ENCODE measurements at places on chromosomes 7 and 10.

DNA sequence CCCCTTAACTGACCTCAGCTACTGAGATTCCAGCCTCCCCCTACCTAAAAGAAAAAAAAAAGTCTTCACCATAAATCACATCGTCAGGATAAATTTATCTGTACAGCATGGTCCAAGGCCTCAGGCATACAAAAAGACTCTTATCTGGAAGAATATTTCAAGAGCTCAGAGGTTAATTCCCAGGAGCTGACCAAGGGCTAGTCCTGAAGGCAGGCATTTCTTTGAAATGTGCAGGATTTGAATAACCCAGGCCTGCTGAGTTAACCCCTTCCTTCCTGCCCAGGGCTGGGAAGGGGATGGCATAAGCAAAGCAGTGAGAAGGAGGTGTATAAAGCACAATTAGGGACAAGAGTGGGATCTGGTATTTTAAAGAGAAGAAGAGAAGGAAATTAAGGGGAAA, 111.2 kb downstream of the RNLS start:
- DNase-seq, result no peak

GRCh38 chr7:40709062-40709964, 574.5 kb downstream of the SUGCT start:
- DNase-seq, result no peak

DNA sequence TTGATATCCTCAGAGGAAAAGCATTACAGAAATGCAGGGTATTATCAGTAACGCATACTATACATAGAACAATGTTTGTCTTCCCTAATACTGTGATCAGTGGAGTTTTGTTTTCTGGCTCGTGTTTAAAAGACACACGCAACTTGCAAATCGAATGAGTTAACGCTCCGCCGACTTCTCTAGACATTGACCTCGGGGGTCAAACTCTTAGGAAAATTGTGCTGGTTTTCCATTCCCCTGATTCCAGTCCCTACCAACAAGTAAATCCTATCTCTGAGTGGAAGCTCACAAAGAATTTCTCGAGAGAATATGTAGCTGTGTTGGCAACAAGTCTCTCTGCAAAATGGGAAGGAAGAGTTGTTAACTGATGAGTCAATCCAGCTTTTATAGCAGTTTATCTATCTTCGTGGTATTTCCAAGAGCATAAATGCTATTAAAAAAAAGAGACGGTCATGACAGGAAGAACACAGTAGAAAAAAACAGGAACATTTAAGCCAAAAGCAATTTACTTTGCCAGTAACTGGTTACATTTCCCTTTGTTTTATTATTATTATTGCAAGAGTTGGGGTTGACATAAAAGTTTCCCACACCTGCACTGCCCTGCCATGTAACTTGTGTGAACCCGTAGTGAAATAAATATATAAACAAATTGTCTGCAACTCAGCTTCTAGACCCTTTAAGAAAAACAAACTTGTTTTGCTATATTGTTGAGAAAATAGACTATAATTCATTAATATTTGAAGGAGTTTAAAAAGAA, 144.4 kb downstream of the ARID5B start:
- DNase-seq, result no peak

DNA sequence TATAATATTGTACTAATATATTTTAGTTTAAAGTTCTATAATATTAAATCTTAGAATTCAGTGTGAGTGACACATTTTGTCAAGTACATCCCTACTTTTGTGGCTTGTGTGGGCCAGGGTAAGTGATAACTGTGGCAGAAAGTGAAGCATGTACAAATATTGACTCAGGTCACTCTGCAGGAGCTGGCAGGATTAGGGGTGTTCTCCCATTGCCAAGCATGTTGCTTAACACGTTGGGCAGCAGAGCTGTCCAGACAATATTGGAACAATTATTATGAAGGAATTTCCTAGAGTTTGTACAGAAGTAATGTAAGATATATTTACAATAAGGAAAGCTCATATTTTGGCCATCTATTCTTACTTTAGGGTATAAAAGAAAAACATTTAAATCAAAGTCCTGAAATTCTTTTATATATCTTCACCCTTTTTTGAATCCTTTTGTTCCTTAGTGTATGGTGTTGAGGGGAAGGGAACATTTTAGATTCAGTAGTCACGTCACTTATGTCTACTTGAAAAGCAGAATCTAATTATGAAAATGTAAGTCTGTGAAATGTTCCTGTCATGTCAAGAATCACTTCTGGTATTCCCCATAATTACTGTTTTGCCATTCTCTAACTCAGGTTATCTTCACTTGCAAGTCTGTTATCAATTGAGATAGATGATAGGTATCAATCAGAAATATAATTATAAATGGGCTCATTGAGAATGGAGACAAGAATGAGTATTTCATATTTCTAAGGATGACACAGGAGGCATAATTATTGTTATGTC, 4.0 kb downstream of the HDAC9 start:
- no peak for DNase-seq

DNA sequence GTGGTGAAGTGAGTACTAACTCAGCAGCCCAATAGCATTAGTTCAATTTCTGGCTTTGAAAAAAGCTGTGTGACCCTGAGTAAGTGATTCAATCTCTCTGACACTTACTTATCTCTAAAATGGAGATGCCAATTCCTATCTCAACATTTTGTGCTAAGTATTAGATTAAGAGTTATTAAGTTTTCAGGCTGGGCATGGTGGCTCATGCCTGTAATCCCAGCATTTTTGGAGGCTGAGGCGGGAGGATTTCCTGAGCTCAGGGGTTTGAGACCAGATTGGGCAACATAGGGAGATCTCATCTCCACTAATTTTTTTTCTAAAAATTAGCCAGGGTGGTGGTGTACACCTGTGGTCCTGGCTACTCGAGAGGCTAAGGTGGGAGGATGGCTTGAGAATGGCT, 109.5 kb downstream of the PRTFDC1 start:
- DNase-seq, result no peak

- no peak for DNase-seq
These were observed 184.1 kb upstream of the PFKP start for GRCh38 chr10:2883238-2883637.

GRCh38 chr10:91941426-91941825, 17.9 kb downstream of the BTAF1 start:
- no peak for DNase-seq

- no peak for DNase-seq
These were observed 573.8 kb downstream of the POM121L12 start for GRCh38 chr7:53609185-53609584.

GRCh38 chr10:6385665-6386064, 182.9 kb downstream of the PFKFB3 start:
- no peak for DNase-seq

GRCh38 chr7:57179776-57180415, 47.7 kb upstream of the ZNF479 start:
- no peak for DNase-seq

DNA sequence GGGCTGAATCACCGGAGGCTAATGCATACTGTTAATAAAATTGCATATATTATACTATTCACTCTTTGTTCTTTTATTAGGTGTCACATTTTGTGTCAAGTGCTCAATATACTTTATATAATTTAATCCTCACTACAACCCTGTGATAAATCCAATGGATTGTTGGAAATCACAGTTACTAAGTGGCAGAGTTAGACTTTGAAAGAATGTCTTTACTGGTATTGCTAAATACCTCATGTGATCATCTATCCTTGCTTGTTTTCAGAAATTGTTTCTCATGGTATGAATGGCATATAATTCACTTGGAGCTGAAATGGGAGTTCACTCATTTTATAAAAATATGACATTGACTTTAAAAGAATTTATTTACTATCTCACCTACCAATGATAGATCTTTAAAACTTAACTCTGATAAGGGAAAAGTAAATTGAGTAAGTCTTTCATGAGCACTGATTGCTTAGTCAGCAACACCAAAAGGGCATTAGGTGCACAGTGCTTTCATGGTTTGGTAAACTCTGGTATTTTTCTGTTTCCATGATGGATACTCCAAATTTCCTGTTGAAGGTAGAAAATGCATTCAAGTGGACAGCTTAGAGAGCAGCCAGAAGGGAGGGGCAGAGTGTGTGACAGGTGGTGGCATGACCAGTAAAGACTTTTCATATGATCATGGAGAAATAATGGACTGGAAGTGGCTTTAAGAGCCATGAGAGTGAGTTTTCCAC, 22.6 kb downstream of the ENKUR start:
- no peak for DNase-seq

DNA sequence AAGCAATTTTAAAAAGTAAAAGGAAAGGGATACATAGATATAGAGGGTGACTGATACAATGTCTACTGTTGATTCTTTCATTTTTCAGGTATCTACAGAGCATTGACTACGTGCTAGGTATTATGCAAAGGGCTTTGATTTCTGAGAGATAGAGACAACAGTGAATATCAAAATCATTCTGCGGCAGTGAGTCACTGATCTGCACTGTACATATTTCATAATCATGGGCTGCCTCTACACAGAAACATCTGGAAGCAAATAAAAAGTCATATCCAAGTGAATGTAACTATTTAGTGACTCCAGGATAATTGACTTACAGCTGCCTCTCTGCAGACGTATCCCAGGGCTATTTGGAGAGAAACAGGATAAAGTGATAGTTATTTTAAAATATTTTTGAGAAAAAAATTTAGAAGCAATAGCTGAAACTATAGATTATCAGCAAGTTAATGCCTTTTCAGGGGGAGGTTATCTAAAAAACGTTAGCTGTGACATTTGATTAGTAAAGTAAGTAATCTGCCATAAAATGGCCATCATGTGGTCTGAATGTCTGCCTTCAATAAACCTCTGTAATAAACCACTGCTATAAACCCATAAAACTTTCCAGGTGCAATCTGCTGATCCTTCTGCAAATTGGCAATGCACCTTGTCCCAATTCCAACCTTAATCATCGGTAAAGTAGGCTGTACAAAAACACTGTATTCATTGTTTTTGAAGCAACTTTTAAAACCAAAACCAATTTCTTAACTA, 43.7 kb downstream of the CPXM2 start:
- no peak for DNase-seq

DNA sequence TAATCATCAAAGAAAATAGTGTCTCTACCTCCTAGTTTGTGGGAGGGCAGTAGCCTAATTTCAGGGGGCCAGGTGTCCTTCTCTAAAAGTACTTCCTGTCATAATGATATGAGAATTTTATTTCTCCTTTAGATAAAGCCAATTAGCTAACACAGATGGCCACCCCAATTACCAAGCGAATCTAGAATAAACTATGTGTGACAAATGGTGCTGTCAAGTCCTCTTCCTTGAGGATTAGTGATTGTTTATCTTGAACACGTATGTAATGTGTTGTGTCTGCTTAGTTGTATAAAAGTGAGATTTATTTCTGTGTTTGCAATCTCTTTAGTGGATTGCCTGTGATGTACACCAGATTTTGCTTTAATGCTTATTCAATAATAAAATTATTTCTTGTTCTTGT, 1120.0 kb downstream of the SORCS1 start:
- DNase-seq, result no peak

GRCh38 chr10:113977174-113977573, 66.5 kb upstream of the ADRB1 start:
- no peak for DNase-seq

- no peak for DNase-seq
These were observed 34.5 kb upstream of the RBM20 start for GRCh38 chr10:110609605-110610004.

DNA sequence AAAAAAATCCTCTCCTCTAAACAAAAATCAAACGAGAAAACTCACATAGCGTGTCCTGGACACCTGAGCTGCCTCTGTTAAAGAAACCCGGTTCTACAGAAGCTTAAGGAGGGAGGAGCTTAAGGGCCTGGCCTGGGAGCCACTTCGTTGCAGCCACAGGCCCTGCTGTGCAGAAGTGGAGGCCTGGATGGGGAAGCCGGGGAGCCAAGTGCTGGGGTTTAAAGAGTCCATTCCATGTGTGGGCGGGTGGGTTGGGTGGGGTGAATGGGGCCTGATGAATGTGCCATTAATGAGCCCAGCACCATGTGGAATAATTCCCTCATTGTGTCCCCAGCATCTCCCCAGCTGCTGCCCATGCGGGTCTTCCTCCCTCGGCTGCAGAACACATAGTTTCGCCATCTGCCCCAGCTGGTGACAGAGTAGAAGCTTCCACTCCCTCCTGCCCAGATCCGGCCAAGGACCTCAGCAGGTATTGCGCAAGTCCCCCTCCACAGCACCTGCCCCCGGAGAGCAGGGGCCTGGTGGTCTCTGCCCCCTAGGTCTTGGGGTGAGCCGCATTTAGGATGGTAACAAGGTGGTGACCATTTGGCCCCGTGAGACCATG, 127.8 kb upstream of the BTBD16 start:
- DNase-seq, result no peak

DNA sequence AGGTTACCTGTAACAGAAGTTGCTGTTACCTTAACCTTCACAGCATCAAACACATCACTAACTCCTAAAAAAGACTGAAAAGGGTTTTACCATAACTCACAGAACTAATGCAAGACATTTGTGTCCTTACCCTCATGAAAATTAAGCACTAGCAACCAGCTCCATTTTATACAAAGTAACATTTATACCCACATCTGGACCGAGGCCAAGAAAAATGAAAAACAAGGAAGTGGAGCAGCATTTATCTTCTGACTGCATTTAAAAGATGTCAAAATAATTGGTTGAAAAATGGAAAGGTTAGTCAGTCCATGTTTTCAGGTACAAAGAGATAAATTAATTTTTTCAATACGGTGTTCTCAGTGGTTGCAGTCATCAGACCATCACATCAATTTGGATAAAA, 3.1 kb upstream of the RBP4 start:
- DNase-seq, result no peak

GRCh38 chr7:114942446-114943175, 20.7 kb downstream of the MDFIC start:
- no peak for DNase-seq

GRCh38 chr10:56449770-56450169, 88.7 kb upstream of the ZWINT start:
- DNase-seq, result no peak

DNA sequence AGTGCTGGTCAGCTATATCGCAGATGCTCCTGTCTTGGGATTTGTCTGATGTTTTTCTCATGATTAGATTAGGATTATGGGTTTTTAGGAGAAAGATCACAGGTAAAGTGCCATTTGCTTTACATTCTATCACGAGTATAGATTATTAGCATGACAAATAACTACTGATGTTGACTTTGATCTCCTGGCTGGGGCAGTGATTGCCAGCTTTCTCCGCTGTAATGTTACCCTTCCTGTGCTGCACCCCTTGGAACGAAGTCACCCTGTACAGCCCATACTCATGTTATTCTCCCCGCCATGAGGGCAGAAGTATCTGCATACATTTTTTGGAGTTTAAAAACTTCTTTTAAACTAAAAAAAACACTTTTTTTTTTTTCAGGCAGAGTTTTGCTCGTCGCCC, 10.8 kb upstream of the CLDN4 start:
- DNase-seq, result no peak

GRCh38 chr7:111744501-111745155, 182.3 kb upstream of the IMMP2L start:
- DNase-seq, result no peak

- no peak for DNase-seq
These were observed 147.2 kb downstream of the MYOF start for GRCh38 chr10:93334901-93335327.
